ENCODE measurements at places on chromosomes 5 and 9.

DNA sequence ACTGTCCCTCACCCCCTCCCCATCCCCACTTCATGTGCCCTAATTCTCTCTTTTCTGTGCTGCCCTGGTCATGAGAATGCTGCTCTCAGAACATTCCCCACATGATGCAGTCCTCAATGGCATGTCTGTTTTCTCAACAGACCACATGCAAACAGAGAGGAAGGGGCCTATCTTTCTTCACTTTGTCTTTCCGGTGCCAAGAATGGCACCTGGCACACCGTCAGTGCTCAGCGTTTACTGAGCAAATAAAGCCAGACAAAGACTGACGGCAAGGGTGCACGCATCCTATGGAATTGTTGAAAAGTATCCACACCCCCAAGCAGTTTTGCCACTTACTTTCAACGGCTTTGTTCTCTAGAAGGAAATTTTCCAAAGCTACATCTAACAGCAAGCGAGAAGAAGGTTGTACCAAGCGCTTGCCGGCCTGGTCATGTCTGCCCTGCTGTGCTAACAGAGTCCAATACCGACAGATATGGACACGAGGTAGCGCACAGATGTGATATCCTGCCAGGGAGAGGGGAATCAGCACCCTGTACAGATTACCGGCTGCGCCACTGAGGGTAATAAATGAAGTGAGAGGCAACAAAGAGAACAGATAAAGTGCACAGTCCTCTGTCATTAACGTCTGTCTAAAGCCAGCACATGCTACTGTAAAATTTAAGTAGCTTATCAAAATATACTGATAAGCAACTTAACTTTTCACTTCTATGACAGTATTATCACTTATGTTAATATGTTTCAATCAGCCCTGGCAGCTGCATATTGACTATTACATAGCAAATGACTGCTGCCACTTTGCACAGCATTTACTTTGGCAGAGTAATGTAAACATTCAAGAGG is 251.7 kb downstream of the DENND1A start:
- DNase-seq: no peak

DNA sequence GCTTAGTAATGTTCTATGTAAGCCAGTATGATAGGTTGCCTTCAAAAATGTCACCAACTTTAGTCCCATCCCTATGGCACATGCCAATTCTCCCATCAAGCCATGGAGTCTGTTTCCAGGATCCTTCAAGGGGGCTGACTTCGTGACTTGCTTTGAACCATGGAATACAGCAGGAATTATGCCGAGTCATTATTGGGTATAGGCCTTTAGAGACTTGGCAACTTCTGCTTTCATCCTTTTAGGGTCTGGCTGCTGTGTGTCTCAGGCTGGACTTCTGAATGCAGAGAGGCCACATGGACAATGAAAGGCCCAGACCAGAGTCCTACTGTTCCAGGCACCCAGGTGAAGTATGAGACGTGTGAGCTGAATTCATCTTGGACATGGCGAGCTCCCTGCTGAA is 109.8 kb downstream of the DENND1A start:
- DNase-seq: no peak

- DNase-seq: no peak
Observed at GRCh38 chr9:94983552-94983951, 257.1 kb downstream of the AOPEP start.

DNA sequence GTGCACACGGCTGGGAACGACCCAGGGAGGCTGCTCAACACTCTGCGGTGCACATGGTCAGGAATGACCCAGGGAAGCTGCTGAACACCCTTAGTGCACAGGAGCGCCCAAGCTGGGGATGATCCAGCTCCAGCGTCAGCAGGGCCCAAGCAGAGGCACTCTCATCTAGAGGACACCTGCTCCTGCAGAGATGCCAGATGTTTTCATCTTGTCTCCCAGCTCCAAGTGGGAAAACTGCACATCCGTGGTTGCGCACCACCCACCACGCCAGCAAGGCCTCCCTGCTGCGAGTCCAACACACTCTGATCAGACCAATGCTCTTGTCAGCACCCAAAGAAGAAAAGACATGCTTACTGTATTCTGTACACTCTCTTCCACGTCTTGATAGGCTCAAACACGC is 34.1 kb downstream of the UBE2QL1 start:
- DNase-seq: no peak

GRCh38 chr5:146745931-146746577 is 132.5 kb downstream of the PPP2R2B start:
- no peak for DNase-seq

- DNase-seq: no peak
Observed at GRCh38 chr5:113271015-113271414, 163.8 kb downstream of the TSSK1B start.

DNA sequence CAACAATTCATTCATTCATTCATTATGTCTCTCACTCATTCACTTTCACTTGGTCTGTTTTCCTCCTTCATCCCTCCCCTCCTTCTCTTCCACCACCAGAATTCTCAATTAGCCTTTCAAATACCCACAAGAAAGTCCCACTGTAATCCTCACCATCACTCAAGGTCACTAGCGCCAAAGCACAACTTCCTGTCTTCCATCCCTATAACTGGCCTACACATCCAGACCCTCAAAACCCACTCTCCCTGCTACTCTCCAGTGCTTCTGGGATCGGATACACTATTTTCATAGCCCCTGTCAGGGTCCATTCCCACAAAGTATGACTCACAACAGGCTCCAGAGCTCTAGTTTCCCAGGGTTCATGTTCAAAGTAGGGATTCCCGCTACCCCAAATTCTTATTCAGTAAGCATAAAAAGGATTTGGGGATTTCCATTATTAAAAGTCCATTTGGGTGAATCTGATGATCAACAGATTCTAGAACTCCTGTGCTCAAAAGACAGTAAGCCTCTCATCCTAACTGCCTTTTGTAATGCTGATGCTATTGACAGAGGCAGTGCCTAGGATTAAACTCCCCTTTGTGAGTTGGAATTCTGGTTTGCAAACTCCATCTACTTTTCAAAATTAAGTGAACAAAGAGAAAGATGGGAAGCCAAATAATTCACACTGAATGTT is 250.9 kb downstream of the SEMA5A start:
- DNase-seq: no peak

GRCh38 chr9:98220911-98221310 is 28.5 kb upstream of the CORO2A start:
- no peak for DNase-seq

- DNase-seq: no peak
Observed at GRCh38 chr5:85453026-85453349, 1068.3 kb upstream of the EDIL3 start.

DNA sequence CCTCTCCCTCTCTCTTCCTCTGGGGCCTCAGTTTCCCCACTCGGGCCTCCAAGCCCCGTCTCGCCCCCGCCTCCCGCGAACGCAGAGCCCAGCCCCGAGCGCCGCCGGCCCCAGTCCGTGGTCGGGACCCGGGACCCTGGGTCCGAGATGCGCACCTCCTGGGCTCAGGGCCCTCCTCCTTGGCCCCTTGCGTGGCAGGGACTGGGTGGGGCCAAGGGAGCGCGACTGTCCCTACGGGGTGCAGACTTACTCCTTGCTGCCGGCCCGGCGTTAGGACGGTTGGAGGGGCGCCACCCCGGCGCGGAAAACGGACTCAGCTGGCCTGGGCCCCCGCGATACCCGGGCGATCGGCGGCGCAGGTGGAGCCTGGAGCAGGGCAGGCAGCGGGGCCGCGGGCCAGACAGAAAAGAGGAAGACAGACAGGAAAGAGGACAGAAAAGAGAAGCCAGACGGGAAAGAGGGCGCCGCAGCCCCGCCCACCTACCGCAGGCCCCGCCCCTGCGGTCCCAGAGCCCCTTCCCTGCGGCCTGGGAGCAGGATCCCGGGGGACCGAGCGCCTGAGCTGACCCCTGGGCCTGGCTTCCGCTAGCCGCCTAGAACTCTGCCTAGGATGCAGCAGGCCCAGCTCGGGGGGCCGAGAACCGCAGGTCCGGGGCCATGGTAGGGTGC is at the start of gene GBGT1:
GBGT1 (minus strand) TSS at position 411 of the 669 bp plus-strand sequence. CDS start 1,502 bp downstream, outside the sequence.
- peak; percentile 24 for DNase-seq

DNA sequence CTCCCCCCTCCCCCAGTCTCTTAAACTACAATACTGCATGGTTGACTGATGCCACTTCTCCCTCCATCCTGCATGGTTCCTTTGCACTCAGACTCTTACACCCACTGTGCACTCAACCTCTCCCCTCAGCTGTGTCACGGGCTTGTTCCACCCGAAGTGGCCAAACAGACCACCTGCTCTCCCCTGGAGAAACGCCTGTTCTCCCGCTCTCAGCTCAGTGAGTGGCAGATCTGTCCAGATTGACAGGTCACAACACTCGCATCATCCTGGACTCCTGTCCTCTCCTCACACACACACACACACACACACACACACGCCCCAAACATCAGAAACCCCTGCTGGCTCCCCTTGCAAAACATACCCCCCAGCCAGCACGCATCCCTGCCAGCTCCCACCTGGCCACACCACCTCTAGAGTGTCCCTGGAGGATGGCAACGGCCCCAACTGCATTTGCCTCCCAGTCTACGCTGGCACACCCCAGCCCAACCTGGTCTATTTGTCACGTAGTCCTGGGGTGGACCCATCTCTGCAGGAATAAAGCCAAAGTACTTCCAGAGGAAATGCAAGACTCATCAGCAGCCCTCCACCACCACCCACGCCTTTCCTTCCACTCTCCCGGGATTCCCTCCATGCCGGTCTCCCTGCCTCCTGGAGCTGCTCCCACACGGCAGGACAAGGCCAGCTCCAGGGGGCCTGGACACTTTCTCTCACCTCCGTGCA is 2.9 kb downstream of the OR2V1 start:
- DNase-seq: no peak

- peak; percentile 4 for DNase-seq
Observed at GRCh38 chr9:88076286-88077070, 61.8 kb downstream of the SPATA31C2 start.

DNA sequence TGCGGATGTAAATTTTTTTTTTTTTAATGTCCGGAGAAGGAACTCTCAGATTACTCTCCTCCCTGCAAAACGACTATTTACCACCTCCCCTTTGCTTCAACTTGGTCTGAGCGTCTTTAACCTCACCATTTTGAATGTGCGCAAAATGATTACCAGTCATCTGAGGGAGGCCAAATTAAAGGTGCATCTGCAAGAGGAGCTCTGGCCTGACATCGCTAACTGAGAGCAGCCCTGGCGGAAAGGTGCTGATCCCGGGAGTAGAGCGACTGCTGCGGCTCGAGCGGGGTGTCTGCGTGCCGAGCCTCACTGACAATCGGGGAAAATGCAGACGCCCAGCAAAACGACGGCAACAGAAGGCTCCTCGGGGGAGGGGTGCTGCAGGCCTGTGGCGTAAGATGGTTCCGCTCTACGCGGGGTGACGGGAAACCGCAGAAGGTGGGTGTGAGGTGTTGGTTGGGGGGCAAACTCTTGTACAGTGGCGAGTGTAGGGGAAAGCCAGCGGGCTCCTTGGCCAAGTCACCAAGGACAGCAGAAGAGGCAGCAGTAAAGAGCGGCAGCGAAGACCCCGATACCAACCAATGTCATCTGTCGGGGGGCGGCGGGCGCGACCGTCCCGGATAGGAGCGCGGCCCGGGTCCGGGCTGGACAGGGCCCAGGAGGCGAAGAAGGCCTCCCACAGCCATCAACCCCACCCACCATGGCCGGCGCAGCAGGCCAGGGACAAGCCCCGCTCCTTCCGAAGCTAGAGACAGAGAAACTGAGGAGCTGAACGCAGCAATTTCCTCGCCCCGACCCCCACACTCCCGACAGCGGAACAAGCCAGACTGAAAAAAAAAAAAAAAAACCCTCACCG is 557 bp downstream of the PJA2 start:
- peak; percentile 87 for DNase-seq

GRCh38 chr5:5419291-5420210 is 2.9 kb upstream of the ICE1 start:
- no peak for DNase-seq
